ENCODE measurements at places on chromosomes 4 and X. TPM values are rescaled to one million over a fixed set of nuclear protein-coding genes. Genes with fewer than 3 reads are reported as not detected.

DNA sequence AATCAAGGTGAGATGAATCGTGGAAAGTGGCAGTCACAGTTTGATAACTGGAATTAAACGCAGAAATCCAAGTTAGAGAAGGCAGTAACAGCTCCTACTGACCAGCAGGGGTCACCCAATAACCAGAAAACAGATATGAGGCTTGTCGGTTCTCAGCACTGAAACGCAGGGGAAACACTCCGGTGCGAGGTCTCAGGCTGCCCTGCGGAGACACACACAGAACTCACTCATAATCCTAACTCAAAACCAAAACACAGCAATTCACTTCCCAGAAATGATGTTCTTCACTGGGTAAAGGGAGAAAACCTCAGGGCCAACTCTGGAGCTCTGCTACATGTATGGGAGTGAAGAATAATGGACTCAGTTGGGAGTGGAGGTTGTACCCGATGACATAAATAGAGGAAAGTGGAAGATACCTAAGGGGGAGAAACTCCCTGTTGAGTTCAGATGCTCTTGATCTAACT lies 384.4 kb downstream of the RAPGEF2 start:
- H3K4me1 ChIP-seq = peaks cover 5% of the 10 kb centered on the region
- H3K27me3 ChIP-seq = no peaks in the 10 kb centered on the region
- no peaks in the 10 kb centered on the region for H3K36me3 ChIP-seq
- H3K27ac ChIP-seq = no peak overlapping the region

- no peaks in the 10 kb centered on the region for H3K36me3 ChIP-seq
- no peaks in the 10 kb centered on the region for H3K27me3 ChIP-seq
- no peak overlapping the region for H3K27ac ChIP-seq
- no peak overlapping the region for H3K4me3 ChIP-seq
- no peak for DNase-seq
- no peaks in the 10 kb centered on the region for H3K4me1 ChIP-seq
Measured at GRCh38 chr4:91345632-91346031, 958.1 kb upstream of the GRID2 start.

DNA sequence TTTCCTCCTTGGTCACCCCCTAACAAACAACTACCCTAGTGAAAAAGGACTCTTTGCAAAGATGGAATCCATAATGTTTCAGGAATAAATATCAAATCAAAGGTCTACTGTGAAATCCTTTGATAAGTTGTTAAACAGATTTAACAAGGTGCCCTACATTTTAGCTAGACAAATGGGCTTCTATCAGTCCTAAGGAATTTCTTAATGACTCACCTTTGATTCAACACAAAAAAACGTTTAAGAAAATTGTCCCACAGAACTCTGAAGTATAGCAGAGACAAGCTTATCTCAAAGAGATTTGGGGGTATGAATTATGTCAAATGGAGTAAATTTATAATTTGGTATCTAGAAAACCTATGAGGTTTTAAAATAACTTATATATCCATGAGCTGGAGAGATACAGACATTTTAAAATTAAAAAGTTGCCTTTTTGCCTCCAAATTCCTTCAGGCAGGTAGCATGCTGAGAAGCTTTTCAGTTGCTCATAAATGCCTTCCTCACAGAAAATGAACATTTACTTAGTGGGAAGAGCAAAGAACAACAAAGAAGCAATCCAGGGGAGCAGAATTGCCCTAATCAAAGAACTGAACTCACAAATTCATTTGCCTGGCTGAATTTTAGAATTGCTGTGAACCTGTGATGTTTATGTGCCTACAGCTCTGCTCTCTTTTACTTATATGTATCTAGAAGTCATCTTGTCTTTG lies 649.3 kb downstream of the STPG2 start:
- H3K4me3 ChIP-seq = no peak overlapping the region
- no peak overlapping the region for H3K27ac ChIP-seq
- H3K27me3 ChIP-seq = no peaks in the 10 kb centered on the region
- DNase-seq = no peak

- no peaks in the 10 kb centered on the region for H3K27me3 ChIP-seq
- no peak overlapping the region for H3K27ac ChIP-seq
- no peaks in the 10 kb centered on the region for H3K4me1 ChIP-seq
- no peak for DNase-seq
- no peak overlapping the region for H3K4me3 ChIP-seq
Measured at GRCh38 chr4:110449947-110450346, 26.0 kb upstream of the ENPEP start.

- no peaks in the 10 kb centered on the region for H3K36me3 ChIP-seq
- H3K4me3 ChIP-seq = no peak overlapping the region
- DNase-seq = no peak
- H3K27ac ChIP-seq = no peak overlapping the region
- no peaks in the 10 kb centered on the region for H3K27me3 ChIP-seq
- H3K4me1 ChIP-seq = no peaks in the 10 kb centered on the region
Measured at GRCh38 chrX:134998246-134998645, 7.5 kb downstream of the SMIM10 start.

- DNase-seq = no peak
- H3K4me1 ChIP-seq = peaks cover 18% of the 10 kb centered on the region
- H3K27ac ChIP-seq = no peak overlapping the region
- no peak overlapping the region for H3K4me3 ChIP-seq
Measured at GRCh38 chrX:73940893-73941470, 363.0 kb upstream of the ZCCHC13 start.

DNA sequence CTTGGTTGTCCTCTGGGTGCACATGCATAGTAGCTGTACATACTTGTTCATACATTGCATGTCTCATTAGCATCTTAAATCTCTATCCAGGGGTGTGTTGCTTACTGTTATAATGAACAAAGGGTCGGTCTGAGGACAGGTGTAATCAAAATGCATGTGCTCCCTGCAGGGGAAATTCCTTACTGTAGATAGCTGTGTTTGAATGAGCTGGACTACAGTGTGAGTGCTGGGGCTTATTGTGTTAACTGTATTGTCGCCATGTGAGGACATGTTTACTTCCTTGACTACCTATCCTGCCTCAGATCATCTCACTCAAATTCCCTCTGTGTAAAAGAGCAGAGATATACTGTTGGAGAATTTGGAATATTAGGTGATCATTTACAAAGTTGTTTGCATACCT lies 98.7 kb downstream of the KLHL34 start:
- no peaks in the 10 kb centered on the region for H3K27me3 ChIP-seq
- no peak overlapping the region for H3K27ac ChIP-seq
- no peak overlapping the region for H3K4me3 ChIP-seq
- H3K4me1 ChIP-seq = no peaks in the 10 kb centered on the region

RASSF6 gene
- 0.07 TPM for polyA plus RNA-seq

TBL1X gene
- 20.4 TPM for polyA plus RNA-seq

CSAG2 gene
- polyA plus RNA-seq = not detected

All from adrenal gland (tissue), 19 donors.